ENCODE measurements at places on chromosomes 5 and 9. TPM values are rescaled to one million over a fixed set of nuclear protein-coding genes. Genes with fewer than 3 reads are reported as not detected.

- H3K4me1 ChIP-seq: peaks cover 7% of the 10 kb centered on the region
- H3K27me3 ChIP-seq: no peaks in the 10 kb centered on the region
- no peak overlapping the region for H3K4me3 ChIP-seq
- DNase-seq: no peak
- no peak overlapping the region for H3K27ac ChIP-seq
Measured at GRCh38 chr5:163434401-163434866, 3.0 kb upstream of the CCNG1 start.

PPIC gene
- 4.2 TPM for total RNA-seq

GRCh38 chr9:14071484-14071883, 242.5 kb downstream of the NFIB start:
- no peaks in the 10 kb centered on the region for H3K36me3 ChIP-seq
- no peak overlapping the region for H3K4me3 ChIP-seq
- no peaks in the 10 kb centered on the region for H3K4me1 ChIP-seq

CLIC3 gene
- 13.6 TPM for total RNA-seq

ZBTB43 gene
- total RNA-seq: 5.7 TPM

- no peak overlapping the region for H3K4me3 ChIP-seq
- H3K4me1 ChIP-seq: peaks cover 24% of the 10 kb centered on the region
- H3K27me3 ChIP-seq: no peaks in the 10 kb centered on the region
- H3K27ac ChIP-seq: peak overlapping the region; percentile 60
- no peaks in the 10 kb centered on the region for H3K36me3 ChIP-seq
Measured at GRCh38 chr5:134592141-134592746, 40.4 kb downstream of the SAR1B start.

TAF11L10 gene
- total RNA-seq: not detected

IL13 gene
- total RNA-seq: 0.42 TPM

DNA sequence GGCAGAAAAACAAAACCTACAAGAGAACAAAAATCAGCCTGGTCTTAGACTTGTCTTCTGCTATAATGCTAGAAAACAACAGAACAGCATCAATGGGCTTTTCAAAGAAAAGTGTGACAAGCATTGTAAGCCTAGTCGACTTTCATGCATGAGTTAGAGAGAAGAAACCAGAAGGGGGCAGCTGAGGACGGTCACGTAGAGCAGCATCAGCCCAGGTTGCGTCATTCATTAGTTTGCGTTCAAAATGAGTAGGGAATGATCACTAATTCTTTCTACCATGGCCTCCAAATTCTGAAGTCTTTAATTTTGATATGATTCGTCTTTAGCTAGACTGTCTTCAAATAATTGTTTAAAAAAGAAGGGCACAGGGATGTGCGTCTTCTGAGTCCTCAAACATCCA, 4.7 kb upstream of the ISCA1 start:
- H3K4me3 ChIP-seq: no peak overlapping the region
- H3K27ac ChIP-seq: no peak overlapping the region
- no peak for DNase-seq

DNA sequence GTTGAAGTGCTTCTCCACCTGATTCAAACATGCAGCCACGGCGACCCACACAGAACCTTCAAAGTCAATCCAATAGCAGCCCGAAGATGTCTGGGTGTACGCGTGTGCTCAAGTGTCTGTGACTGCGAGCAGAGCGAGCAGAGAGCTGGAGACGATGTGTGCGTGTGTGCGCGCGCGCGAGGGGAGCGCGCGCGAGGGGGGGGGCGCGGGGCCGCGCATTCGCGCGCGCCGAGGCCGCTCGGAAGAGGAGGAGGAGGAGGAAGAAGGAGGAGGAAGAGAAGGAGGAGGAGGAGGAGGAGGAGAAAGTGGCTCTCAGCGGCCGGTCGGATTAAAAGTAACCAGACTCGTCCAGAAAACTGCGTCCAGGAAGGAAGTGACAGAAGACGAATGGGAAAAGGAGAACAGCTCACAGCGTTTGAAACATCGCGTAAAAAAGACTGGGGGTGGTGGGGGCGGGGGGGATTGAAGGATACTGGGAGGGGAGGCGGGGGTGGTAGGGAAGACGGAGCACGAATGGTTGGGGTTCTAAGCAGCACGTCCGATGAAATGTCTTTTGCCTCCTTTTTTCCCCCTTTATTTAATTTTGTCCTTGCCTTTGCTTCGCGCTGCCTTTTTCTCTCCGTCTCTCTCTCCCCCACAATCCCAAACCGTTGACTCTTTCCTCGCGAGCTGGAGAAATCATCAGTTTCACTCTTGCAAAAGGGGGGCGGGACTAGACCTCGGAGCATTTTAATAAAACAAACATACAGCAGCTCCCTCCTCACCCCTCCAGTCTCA, at the start of gene MEF2C:
TSS of gene MEF2C (minus strand) at position 126 of the 777 bp plus-strand sequence. CDS start 59,396 bp downstream, outside the sequence.
- H3K27ac ChIP-seq: peak within 1 kb of the TSS; percentile 72
- H3K4me3 ChIP-seq: peak within 1 kb of the TSS; percentile 63
- H3K36me3 ChIP-seq: no peaks in the 10 kb centered on the region
- peak; percentile 60 for DNase-seq
- H3K27me3 ChIP-seq: peaks cover 7% of the 10 kb centered on the region

RGS7BP gene
- total RNA-seq: 0.14 TPM

- no peaks in the 10 kb centered on the region for H3K27me3 ChIP-seq
- peaks cover 20% of the 10 kb centered on the region for H3K36me3 ChIP-seq
- no peaks in the 10 kb centered on the region for H3K4me1 ChIP-seq
- no peak overlapping the region for H3K4me3 ChIP-seq
- no peak overlapping the region for H3K27ac ChIP-seq
Measured at GRCh38 chr9:15469862-15470261, 40.9 kb downstream of the PSIP1 start.

- DNase-seq: no peak
- H3K4me3 ChIP-seq: no peak overlapping the region
- H3K36me3 ChIP-seq: no peaks in the 10 kb centered on the region
Measured at GRCh38 chr5:89275066-89275855, 392.3 kb upstream of the MEF2C start.

ANKDD1B gene
- total RNA-seq: 0.33 TPM

DNA sequence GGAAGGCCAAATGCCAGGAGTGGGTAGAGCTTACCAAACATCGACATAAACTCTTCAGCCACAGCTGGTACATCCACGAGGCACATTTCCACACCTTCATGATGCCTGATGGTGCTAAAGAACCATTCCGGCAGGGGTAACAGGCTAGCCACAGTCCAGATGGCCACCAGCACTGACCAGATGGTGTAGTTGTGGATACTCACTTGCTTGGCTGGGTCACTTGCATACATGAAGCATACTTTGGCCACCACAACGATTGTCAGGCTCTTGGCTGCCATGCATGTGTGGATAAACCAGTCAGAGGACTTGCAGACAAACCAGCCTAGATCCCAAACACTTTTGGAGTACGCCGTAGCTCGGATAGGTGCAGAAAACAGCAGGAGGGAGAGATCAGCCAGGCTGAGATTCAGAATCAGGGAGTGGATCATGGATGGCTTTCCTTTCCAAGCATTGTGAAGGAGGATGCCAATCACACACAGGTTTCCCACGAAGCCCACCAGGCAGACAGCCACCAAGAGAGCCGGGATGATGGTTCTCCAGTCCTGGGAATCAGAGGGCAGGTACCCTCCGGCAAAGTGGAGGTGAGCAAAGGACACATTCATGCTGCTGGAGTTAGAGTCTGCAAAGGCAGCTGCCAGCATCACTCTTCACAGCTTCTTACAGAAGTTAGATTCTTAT, 378 bp downstream of the GPR151 start:
- no peak for DNase-seq
- H3K27ac ChIP-seq: no peak overlapping the region
- no peak overlapping the region for H3K4me3 ChIP-seq
- no peaks in the 10 kb centered on the region for H3K4me1 ChIP-seq
- no peaks in the 10 kb centered on the region for H3K27me3 ChIP-seq

- no peak for DNase-seq
- no peaks in the 10 kb centered on the region for H3K36me3 ChIP-seq
- H3K4me3 ChIP-seq: no peak overlapping the region
Measured at GRCh38 chr5:142342128-142342981, 17.5 kb upstream of the SPRY4 start.

NEURL1B gene
- 4.7 TPM for total RNA-seq

DNA sequence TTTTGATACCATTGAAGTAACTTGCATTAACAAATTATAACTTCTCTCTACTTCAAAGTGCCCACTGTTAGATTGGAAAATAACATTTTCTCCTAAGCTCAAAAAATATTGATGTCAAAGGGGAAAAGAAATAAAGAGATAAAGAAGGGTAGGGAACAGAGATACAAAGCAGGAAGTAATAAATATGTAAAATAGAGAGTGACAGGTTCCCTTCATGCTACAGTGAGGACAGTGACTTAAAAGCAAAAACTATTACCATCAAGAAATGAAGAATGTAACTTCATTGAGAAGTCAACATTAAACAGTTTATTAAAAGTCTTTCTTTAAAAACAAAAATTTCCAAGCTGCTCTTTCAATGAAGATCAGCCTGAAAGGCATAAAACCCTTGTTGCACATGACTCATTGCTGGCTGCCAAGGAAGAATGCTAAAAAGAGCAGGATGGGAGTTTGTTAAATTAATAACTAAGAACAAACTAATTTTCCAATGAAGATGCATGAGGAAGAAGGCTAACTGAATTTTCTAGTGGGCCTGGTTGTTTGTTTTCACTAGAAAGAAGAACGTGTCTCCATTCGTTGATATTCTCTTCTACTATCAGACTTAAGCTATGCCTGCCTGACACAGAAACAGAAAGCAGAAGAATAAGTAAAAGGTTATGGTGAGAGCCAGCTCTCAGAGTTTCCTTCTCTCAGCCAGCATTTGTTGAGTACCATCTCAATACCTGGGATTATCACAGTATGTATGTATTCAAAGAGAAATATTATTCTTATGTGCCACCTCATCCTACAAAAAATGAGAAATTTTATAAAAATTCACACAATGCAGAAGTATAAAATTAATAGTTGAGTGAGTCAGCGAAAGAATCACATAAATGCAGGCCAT, 197.8 kb upstream of the NREP start:
- H3K36me3 ChIP-seq: no peaks in the 10 kb centered on the region
- H3K4me3 ChIP-seq: no peak overlapping the region
- DNase-seq: no peak
- H3K27me3 ChIP-seq: no peaks in the 10 kb centered on the region
- H3K4me1 ChIP-seq: no peaks in the 10 kb centered on the region
- no peak overlapping the region for H3K27ac ChIP-seq

GRCh38 chr9:121840838-121841760, 189.7 kb downstream of the DAB2IP start:
- H3K4me1 ChIP-seq: peaks cover 52% of the 10 kb centered on the region
- H3K27me3 ChIP-seq: no peaks in the 10 kb centered on the region
- DNase-seq: peak; percentile 62
- no peaks in the 10 kb centered on the region for H3K36me3 ChIP-seq

SLC34A3 gene
- total RNA-seq: not detected
